ENCODE measurements at places on chromosomes 7 and 10. TPM values are rescaled to one million over a fixed set of nuclear protein-coding genes. Genes with fewer than 3 reads are reported as not detected.

The CDC14C gene
- total RNA-seq: not detected

The KAZALD1 gene
- 2.8 TPM for total RNA-seq

The C10orf62 gene
- total RNA-seq: not detected

The GIMAP5 gene
- total RNA-seq: not detected

The SNX10 gene
- 4.3 TPM for total RNA-seq

The CACNA2D1 gene
- total RNA-seq: 5.4 TPM

The EPDR1 gene
- total RNA-seq: 81.3 TPM

The PDZD7 gene
- total RNA-seq: 0.71 TPM

The CFTR gene
- not detected for total RNA-seq
